ENCODE measurements at places on chromosomes 3 and 15.
A peak's percentile ranks its signal among the peaks of the same experiment; 100 is the strongest.

DNA sequence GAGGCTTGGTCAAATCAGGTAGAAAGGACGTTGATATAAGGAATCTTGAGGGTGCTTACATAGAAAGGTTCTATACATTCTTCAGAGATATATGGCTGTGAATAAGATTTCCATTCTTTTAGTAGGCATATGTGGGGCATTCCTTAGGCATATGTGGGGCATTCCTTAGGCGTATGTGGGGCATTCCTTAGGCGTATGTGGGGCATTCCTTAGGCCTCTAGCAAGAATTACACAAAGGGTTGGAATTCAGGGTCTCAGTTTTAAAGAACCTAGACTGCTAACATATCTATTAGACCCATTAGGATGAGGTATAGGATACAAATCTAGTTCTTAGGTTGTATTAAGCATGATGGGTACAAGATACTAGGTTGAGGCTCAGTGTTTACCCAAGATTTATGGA is 607.8 kb downstream of the SI start:
- DNase-seq: no peak

DNA sequence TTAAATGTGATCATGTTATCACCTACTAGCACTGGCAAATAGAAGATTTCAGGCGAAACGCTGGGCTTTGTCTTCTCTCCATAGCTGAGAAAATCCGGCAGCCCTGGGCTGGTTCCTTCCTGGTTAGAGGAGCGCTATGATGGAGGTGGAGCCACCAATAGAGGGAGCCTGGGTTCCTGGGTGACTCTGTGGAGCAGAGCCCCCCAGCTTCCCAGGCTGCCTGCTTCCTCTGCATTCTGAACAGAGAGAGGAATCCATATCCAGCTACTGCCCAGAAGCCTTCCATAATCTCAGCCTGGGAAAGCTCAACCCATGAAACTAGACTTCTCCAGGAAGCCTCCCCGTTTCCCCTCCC is 32.6 kb upstream of the IQSEC1 start:
- DNase-seq: no peak

- DNase-seq: no peak
Observed at GRCh38 chr3:129046037-129046731, 14.4 kb upstream of the GP9 start.

DNA sequence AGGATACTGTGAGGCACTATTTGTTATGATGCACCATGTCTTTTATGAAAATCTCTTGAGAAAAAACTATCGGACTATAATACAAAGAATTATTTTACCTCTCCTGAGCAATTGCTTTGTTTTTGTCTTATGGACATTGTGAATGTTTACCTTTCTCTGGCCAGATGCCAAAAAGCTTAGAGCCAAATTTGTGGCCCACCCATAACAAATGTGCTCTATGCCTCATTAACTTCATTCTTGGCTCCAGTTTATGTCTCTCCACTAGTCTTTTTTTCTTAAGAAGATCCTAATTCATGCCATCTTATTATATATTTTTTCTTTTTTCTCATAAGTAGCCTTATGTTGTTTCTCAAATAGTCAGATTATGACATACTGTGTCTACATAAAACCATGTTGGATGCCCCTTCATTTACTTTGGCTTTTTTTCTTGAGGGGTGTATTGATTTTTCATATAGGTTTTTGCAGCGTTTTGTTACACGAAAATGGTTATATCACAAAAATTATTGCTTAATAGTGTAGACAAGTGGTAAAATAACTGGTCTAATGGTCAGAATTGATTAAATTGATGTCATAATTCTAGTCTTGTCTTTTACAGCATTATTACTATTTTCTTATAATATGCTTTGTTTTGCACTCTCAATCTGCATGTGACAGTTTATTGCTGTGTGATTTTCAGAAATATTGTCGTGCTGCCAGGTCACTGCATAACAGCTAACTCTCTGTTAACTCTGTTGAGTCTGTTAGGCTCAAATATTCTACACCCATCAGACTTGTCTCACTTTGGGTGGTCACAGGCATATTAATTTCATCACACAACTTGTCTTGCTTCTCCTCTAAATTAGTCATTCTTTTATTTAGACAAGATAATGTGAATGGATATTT is 18.2 kb downstream of the SENP8 start:
- no peak for DNase-seq

DNA sequence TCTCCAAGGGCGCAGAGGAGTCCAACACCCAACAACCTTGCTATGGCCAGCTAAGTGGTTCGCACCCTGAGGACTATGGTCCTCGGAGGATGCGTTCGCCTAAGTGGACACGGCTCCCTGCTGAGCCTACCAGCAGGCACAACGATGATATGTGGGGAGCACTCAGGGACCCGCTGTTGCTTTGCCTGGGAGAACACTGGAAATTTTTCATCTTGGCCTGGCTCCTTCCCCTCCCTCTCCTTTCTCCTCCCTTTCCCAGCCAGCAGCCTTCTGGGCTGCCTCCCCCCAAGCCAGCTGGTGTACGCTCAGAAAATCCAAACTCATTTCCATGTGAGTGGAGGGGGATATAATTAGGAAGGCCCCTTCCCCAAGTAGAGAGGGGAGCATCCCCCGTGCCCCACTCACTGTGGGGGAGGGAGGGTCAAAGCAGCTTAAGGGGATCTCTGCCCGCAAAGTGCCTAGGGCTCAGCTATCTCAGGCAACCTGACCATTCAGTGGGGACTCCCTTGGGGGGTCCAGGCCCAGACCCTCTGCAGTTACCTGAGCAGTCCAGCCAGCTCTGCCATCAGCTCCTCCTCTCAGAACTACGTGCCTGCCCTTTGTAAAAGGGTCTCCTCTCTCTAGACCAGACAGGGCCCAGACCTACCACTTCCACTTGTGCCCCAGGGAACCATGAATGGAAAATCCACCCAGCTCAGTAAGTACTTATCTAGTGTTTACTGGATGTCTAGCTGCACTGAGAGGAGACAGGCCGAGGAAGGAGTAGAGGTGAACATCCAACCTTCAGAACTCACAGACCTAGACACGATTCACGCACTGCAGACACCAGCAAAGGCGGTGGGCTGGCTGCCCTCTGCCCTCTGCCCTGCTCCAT is 742 bp upstream of the SEMA7A start:
- DNase-seq: peak; percentile 48

DNA sequence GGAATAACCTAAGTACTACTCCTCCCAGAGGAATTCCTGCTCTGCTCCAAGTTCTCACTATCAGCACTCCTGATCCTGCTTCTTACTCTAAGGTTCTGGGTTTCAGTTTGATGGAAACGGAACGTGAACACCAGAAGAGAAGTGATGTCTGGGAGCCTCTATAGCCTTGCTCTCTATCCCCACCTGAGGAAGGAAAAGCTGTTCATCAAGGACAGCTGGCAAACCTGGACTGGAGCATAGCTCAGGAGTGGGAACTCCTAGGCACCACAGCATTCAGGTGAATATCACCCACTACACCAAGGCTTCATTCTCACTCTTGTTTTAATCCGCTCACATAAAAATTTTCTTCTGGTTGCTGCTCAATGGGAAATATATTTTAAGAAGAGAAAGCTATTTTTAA is 13.0 kb upstream of the CADPS start:
- DNase-seq: no peak

DNA sequence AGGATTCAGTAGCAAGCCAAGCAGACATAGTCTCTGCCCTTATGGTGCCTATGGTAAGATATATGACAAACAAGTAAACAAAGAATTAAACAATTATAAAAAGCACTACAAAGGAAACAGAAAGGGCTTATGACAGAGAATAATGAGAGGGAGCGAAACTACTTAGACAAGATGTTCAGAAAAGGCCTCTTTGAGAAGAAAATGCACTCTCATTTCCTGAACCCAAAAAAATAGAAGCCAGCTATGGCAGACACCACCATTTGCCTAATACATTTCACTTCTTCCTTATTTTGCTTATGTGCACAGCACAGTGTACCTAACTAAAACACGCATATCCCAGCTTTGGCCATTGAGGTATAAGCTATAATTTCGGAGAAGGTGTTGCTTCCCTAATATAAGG is 465.5 kb upstream of the PPP2R3A start:
- no peak for DNase-seq

DNA sequence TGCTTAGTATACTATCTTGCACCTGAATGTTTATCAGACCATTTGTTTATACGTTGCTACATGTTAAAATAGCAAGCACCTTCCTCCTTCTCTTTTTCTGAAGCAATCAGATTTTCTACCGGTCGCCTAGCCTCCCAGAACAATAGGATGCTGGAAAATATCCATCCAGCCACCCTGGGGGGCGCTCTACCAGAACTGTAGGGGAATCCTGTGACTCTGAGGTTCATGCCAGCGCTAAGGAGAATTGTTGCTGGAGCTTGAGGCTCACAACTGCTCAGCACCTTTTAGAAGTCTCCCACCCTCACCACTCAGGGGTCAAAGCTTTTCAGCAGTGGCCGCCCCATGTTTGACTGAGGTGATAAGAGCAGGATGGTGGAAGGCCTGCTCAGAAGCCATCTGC is 27.5 kb downstream of the SQOR start:
- no peak for DNase-seq

DNA sequence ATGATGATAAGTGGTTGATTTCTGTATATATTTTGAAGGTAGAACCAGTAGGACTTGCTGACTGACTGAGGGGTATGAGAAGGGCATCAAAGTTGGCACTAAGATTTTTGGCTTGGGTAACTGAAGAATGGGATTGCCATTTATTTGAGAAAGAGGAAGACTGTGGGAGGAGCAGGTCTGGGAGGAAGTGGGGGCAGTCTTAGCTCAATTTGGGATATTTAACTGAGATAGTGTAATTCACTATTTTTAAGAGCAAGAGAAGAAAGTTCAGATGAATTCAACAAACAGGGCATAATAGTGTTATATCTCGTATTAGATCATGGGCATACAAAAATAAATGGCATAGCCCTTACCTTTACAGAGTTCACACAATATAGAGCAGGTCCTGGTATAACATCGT is 1.7 kb downstream of the BUB1B start:
- no peak for DNase-seq

DNA sequence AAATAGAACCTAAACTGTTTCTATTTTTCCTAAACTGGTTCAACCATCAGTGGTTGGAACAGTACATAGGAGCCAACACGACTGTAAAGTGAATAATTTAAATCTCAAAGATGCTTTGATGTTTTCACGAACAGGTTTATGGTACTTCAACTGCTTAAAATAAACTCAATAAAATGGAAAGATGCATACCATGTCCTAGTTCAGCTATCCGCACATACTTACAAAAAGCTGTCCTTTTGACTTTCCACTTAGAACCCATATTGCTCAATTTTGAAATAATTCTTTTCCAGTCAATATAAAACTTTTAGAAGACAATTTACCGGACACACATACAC is 902 bp downstream of the CMTM6 start:
- no peak for DNase-seq

DNA sequence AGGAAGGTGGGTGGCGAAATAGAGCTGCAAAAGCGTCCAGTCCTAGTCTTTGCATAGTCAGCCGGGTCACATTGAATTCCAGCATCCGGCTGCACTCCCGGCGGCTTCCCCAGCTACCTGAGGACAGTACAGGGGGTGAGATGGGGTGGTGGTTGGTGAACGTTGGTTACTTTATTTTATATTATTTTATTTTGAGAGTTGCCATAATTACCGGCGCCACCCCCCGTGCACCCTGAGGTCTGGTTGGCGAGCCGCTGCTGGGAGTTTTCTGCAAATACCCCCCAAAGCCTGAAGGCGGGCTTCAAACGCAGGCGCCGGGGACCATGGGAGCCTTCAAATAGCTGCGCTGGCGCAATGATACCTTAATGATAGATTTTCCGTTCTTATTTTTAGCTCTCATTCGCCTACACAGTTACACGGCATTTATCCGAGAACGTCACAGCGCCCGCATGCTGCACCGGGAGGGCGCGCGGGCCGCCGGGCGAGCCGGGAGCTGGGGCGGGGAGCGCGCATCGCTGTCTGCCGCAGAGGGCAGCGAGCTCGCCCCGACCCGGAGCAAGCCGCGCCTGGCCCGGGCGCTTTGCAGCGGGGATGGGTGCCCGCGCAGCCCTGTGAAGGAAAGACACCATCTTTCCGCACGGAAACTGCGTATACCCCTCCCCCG is 756 bp upstream of the RASGRF1 start:
- no peak for DNase-seq
